Retinal pigment epithelial cell (primary cell): ENCODE measurements at places on chromosomes 7 and 10.
A peak's percentile ranks its signal among the peaks of the same experiment; 100 is the strongest.

DNA sequence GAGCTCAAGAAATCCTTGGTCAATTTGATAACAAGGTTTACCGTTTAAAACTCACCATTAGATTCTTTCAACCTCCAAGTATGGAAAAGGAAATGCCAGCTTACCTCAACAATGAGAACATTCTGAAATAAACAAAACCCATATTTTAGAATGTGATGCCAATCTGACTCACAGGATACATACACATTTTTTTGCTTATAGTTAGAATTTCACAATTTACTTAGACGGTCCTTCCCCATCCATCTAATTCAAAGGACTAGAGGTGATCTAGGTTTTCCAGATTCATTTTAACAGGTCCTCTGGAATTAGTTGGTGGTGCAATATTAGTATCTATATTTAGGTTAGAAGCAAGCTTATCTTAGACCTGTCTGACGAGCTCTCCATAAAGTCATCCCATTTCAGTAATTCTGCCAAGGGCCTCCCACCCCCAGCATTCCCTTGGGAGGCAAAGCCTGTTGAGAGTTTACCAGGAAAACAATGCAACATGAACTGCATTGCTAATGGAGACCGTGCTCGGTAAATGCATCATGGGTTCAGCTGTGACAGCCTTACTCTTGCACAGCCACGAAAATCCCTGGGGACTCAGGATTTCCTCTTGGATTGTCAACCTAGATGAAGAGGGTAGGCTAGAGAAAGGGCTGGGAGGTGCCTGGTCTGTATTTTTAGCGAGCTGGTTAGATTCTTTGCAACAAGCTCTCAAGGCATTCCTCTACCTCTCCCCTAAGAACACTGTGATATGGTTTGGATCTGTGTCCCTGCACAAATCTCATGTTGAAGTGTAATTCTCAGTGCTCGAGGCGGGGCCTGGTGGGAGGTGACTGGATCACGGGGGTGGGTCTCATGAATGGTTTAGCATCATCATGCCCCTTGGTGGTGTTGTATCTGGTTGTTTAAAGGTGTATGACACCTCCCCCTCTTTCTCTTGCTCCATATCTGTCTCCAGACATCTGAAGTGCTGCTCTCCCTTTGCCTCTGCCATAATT, 93.8 kb downstream of the PRTFDC1 start:
- DNase-seq: no peak

- no peak for DNase-seq
These were observed 6.5 kb downstream of the SAP25 start for GRCh38 chr7:100567031-100567730.

- no peak for DNase-seq
These were observed 91.3 kb upstream of the SH2B2 start for GRCh38 chr7:102195361-102195760.

GRCh38 chr10:111211706-111212105, 134.9 kb downstream of the ADRA2A start:
- DNase-seq: peak; percentile 24

DNA sequence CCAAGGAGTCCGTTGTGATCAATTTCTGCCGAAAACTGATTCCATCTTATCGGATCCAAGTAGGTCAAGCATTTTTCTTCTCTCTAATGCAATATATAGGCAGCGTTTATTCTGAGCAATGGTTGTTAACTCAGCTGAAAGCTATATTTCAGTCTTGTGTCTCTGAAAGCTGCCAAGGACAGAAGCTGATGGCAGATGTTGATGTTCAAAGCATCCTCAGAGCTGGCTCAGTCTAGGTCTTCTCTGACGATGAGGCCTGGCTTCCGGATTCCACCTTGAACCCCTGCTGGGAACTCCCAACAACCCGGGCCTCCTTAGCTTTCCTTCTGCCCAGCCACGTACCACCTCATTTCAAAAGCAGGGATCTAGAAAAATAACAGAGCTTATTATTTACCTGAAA, 863.6 kb downstream of the NRG3 start:
- no peak for DNase-seq

DNA sequence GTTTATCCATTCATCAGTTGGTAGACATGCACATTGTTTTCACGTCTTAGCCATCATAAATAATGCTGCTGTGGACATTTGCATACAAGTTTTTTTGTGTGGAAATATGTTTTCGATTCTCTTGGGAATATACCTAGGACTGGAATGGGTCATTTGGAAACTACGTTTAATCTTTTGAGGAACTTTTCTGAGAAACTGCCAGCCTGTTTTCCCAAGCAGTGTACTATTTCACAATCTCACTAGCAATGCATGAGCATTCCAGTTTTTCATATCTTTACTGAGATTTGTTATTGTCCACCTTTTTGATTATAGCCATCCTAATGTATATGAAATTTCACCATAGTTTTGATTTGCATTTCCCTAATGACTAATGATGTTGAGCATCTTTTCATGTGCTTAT, 95.7 kb upstream of the JAZF1 start:
- no peak for DNase-seq
